ENCODE measurements at places on chromosomes 5 and 9.

DNA sequence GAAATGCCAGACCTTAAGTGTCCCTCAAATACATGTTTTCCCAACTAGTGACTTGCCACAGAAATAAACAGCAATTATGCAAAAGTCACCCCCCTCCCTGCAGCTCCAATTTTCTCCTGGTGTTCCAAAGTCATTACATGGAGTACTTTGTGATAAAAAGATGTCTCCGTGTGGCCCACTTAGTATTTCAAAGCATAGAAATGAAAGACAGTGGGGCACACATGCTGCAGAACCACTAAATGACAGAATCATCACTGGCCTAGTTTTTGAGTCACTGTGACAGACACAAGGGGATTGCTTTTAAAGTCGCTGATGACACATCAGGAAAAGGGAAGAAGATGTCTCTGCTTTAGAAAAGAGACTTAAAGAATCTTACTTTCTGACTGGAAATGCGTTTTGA lies 323.4 kb downstream of the PSAT1 start:
- DNase-seq: no peak

GRCh38 chr5:72110394-72111013 lies 3.2 kb downstream of the MAP1B start:
- DNase-seq: no peak

DNA sequence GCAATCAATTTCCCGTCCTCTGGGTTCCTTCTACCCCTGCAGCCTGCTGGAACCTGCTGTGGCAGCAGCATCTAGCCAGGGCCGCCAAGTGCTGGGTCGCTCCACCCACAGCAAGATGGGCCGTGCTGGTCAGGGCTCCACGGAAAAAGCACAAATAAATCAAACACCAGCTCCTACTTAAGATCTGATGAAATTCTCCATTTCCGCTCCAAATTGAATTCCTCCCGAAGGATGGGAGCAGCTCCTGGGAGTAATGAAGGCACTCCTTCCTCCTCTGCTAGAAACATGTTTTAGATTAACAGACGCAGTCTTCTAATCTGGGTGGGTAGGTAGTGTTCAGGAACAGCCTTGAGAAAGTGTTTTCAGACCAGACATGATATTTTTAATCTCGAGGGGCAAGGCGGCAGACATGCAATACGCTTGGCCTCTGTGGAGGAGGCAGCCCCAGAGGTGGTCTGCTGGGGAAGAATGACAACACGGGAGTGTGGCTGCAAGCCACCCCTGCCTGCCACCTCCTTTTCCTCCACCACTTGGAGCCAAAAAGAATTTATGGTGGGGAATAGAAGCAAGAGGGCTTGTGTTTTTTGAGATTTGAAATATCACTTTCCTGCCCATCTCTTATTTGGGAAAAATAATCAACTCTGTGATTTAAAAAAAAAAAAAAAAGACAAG lies 194.1 kb downstream of the AOPEP start:
- no peak for DNase-seq

DNA sequence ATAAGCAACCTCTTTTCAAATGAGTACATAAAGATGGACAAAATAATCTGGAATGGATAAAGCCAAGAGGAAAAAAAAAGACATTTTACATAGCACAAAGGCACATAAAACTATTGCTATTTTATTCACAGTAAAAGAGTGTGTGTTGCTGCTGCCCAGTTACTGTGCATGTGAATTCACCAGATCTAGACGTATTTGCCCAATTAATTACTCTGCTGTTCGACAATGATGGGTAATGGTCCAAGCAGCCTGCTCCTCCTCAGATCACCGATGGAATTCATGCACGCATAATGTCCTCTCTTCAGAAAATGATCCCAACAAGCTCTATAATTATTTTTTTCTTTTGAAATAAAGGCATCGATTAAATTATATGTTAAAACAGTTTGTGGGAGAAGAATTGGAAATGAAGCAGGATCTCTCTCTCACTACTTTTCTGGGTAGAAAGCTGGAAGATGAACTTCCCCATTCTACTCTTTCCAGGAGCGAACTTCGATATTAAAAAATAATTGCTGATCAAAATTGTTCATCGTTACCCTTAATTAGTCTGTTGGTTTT lies 357.4 kb upstream of the CCNH start:
- DNase-seq: no peak

DNA sequence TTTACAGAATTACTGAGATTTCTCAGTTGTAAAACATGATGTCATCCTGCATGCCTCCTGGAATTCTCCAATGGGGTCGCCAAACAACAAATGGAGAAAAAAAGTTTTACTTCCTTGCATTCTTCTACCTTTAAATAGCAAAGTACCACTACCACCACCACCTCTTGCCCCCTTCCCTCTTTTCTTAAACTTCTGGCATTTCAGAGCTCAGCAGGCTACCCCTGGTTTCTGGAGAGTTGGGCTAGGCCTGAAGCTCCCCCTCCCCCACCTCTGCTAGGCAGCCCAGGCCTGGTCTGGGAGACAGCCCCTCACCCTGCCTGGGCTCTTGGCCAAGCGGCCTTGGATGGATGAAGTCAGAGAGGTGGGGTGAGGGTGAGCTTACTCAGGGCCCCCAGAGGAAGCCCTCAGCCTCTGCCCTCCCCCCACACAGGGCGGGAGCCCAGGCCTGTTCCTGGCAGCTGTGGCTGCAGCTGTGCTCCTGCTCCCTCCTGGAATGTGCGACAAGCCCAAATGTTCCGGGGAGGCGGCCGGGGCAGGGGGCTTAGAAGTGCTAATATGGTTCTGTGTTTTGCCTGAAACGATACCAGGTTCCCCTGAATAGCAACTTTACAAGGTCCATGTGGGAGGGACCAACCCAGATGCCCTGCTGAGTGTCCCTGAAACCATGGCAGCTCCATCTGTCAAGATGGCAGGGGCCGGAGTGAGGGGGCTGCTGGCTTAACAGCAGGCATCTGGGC lies 6.0 kb upstream of the CCIN start:
- DNase-seq: no peak

- no peak for DNase-seq
These were observed 164.6 kb downstream of the CARTPT start for GRCh38 chr5:71883742-71884103.

GRCh38 chr5:156119692-156120091 lies 207.3 kb upstream of the SGCD start:
- no peak for DNase-seq

DNA sequence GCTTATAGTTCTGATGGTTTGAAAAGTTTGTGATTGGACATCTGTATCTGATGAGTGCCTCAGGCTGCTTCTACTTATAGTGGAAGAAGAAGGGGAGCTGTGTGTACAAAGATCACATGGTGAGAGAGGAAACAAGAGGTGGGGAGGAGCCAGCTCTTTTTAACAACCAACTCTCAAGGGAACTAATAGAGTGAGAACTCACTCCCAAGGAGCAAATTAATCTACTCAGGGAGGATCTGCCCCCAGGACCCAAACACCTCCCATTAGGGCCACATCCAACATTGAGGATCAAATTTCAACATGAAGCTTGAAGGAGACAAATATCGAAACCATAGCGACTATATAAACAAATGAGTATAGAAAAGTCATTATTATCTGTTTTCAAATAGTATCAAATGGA lies 64.7 kb upstream of the PRLR start:
- no peak for DNase-seq

DNA sequence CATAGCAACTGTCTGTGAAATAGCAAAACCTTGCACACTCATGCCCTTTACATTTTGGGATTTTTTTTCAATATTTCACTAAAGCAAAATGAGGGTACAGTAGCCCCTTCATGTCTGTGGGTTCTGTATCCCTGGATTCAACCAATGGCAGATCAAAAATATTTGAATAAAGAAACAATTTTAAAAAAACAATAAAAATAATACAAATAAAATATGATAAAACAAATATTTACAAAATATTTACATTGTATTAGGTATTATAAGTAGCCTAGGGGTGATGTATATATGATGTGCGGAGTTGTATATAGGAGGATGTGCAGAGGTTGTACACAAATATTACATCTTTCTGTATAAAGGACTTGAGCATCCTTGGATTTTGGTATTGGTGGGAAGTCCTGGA lies 67.3 kb upstream of the CDH10 start:
- DNase-seq: no peak

- DNase-seq: no peak
These were observed 9.1 kb downstream of the TYRP1 start for GRCh38 chr9:12702160-12702758.

- no peak for DNase-seq
These were observed 162.4 kb downstream of the SLC12A2 start for GRCh38 chr5:128245974-128246373.

DNA sequence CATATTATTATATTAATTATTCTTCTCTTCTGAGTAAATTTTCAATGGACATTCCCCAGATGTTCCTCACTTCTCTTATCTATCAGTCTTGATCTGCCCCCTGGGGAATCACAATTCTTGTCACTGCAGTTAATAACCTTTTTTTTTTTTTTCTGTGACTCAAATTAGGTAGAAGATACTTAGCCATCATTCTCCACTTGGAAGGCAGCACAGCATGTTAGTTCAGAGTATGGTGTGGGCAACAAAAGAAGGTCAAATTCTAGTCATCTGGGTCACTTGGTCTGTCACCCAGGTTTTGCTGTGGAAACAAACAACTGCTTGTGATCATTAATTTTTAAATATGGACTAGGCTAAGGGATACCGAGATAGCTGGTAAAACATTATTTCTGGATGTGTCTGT lies 8.1 kb upstream of the MOB3B start:
- DNase-seq: no peak

GRCh38 chr5:10652151-10652550 lies 88.3 kb downstream of the ANKRD33B start:
- no peak for DNase-seq

DNA sequence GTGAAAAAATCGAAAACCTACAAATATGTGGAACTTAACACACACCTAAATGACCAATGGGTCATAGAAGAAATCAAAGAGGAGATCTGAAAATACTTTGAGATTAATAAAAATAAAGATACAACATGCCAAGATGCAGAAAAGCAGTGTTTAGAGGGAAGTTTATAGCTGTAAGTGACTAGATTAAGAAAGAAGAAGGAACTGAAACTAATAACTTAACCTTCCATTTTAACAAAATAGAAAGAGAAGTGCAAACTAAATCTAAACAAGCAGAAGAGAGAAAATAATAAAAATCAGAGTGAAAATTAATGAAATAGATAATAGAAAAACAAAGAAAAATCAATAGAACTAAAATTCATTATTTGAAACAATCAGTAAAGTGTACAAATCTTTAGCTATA lies 103.0 kb upstream of the MAMDC2 start:
- DNase-seq: no peak

DNA sequence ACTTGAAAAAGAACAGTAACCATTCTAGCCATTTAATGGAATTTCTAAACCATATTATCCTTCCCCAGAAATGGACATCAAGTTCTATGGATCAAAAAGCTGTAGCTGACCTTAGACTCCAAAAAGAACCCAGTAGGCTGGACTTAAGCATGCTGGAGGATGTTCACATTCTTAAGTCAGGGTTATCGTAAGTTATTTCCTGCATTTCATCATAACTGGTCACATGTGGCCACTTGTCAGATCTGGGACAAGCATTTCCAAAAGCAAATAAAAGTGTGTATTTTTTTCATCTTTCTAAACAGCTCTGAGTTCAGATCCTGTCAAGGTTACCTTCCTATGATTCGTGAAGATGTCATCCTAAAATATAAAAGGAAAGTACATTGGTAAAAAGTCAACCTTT lies 274.5 kb upstream of the PTGER4 start:
- no peak for DNase-seq

- DNase-seq: no peak
These were observed 36.8 kb upstream of the COL5A1 start for GRCh38 chr9:134604834-134605233.

- DNase-seq: no peak
These were observed 36.3 kb downstream of the OLFM1 start for GRCh38 chr9:135123773-135124134.

GRCh38 chr9:7298123-7298522 lies 501.5 kb downstream of the DMAC1 start:
- DNase-seq: peak; percentile 45

- DNase-seq: no peak
These were observed 2.5 kb downstream of the KIAA0825 start for GRCh38 chr5:94615862-94616261.

- no peak for DNase-seq
These were observed 555.8 kb upstream of the CLINT1 start for GRCh38 chr5:158414780-158415179.

GRCh38 chr9:84871983-84872382 lies 202.5 kb downstream of the NTRK2 start:
- DNase-seq: no peak

DNA sequence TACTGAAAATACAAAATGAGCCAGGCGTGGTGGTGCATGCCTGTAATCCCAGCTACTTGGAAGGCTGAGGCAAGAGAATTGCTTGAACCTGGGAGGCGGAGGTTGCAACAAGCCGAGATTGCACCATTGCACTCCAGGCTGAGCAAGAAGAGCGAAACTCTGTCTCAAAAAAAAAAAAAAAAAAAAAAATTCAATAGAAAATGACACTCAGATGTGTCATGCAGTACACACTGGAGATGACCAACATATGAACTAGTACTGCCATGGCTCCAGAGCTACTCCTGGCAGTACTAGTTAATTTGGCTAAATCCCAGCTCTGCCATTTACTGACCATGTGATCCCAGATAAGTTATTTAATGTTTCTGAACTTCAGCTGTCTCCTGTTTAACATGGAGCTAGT lies 7.3 kb downstream of the ATOX1 start:
- no peak for DNase-seq

- no peak for DNase-seq
These were observed 112.2 kb downstream of the MCTP1 start for GRCh38 chr5:95172659-95173058.

DNA sequence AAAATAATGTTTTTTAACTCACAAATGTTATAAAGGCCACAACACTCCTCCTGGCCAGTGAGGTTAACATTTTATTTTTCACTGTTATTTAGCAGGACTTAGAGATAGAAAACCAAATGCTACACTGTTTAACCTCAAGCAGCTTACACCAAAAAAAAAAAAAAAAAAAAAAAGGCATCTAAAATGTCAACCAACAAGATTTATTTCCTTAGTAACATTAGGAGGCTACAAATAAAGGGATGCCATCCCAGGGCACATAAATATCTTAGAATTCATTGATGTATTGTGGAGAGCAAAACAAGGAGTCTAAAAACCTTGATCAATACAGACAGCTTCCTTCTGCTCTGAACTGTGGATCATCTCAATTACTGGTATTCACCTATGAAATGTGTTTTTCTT lies 53.7 kb downstream of the ELAVL2 start:
- DNase-seq: no peak

Measured in T-helper 1 cell (primary cell).